ENCODE measurements at places on chromosomes 3 and 15.

GRCh38 chr3:126620738-126621137 is 34.2 kb downstream of the TXNRD3 start:
- no peak for DNase-seq

- DNase-seq = no peak
Measured at GRCh38 chr3:187013159-187013716, 82.9 kb downstream of the ST6GAL1 start.

DNA sequence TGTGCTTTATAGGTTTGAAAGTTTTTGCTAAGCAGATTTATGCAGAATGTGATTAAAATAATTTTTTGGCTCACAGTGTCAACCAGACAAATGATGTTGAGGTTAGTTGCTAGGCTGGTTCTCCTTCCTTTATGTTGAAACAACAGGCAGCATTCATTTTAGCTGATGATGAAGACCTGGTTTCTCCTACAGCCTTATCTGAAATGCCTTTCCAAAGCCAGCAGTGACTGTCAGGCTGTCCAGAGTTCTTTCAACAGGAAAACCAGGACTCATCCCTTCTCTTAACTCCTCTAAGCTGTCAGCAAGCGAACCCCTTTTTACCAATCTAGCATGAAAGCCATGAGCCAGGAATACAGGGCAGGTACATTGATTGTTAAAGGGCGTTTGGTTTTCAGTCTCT is 84.1 kb downstream of the ZNF609 start:
- DNase-seq = no peak

GRCh38 chr3:179476215-179476614 is 24.9 kb upstream of the GNB4 start:
- DNase-seq = no peak

GRCh38 chr3:148796799-148797198 is 30.8 kb upstream of the CPB1 start:
- no peak for DNase-seq

DNA sequence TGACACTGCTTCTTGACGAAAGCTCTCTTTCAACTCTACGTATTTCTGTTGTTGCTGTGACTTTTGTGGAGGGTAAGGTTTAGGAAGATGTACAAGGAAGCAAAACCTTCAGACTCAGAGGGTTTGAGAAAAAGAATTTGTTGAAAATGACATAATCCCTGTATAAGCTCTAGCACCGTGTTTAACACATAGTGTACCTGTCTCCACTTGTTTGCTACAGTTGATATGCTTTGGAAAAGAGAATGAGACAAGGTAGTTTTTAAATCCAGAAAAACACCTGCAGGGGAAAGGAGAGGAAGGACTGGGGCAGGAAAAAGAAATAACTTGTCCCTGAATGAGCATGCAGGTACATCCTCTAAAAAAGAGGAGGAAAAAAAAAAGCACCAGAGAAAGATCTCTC is 29.6 kb upstream of the CP start:
- no peak for DNase-seq

- no peak for DNase-seq
Measured at GRCh38 chr3:173138026-173138425, 3.0 kb downstream of the SPATA16 start.

DNA sequence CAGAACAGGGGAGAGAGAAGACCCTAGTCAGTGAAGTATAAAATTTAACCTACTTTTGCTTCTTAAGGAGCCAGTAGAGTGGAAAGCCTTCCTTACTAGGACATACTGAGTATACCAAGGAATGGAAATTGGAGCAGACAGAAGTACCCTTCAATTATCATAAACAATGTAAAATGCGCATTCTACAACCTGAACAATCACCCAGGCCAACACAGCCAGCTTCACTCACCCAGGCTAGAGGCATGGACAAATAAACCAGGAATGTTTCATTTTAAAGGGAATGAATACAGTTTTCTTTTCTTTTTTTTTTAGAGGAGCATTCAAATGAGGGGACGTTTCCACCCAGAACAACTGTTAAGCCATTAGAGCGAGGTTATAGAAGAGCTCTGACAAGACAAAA is 41.9 kb upstream of the PLXND1 start:
- no peak for DNase-seq

DNA sequence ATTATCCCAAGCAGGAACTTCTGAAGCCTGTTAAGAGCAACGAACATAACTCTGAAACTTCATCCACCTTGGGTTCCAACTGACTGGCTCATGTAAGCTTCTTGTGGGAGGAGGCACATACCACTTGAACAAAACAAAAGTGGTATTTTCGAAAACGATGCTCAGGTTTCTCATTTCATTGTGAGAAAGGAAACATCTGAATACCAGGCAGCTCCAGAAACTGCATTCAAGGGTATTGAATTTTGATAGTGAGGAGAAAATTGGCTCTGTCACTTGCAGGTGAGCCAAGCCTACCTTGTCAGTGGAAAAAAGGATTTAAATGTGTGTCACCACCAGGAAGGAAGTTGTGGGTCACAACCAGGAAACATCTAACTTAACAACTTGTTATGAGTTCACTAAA is 218.1 kb upstream of the SATB1 start:
- DNase-seq = no peak

DNA sequence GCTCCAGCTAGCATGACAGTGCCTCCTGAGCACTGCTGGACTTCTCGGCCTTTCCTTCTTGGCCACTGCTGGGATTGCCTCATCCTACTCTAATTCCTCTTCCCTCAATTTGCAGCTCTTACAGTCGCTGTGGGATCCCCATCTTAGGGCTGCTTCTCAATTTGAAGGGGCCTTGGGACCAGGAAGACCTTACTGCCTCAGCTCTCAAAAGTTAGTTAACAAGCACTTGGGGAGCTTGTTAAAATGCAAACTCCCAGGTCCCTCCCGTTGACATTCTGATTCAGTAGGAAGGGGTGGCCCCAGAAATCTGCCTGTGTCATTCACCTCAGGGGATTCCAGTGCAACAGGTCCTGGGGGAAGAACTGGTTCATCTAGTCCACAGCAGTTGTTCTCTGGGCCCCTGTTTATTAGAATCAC is 14.8 kb downstream of the BDH1 start:
- no peak for DNase-seq

GRCh38 chr15:58484791-58485600 is 53.2 kb downstream of the LIPC start:
- no peak for DNase-seq

DNA sequence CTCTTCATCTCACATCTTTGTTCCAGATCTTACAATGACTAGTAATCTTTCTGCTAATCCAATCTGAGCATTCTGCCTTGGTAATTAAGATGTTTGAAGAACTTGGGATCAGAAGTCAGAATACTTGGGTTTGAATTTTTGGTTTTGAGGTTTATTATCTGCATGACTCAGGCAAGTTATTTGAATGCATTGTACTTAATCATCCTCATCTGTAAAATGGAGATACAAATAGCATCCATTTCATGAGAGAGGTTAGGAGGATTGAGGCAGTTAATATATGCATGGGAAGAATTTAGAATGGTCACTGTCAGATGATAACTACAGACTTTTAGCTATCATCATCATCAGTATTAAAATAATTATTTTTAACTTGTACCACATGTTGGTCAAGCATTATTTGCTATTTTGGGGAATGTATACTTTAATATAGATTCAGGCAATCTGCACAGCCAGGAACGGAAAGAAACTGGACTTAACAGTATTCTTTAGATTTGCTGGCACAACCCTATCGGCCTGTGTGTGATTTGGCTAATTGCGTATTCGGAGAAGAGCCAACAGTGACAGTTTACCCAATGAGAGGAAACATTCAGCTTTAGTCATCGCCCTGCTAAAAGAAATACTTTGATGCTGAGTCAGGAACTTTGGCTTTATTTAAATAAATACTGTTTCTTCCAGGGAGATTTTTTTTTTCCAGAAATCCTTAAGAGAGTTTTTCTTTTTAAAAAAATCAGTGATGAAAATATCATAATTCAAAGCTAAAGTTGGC is 600.0 kb downstream of the ROBO1 start:
- DNase-seq = no peak

DNA sequence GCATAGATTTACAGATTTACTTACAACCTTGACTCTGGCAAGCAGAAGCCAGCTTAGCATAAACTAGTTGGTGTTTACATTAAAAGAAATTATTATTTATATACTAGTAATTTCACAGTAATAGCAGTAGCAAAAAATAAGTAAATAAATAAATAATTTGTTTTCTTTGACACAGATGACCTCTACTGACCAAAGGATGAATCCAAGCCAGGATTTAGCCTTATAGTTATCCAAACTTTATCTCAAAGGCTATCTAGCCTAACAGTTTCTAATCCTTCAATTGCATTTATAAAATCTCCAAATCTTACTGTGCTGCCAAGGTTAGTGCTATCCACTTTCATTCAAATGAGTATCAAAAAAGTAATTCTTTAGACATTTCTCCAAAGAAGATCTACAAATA is 64.3 kb downstream of the FRMD5 start:
- DNase-seq = no peak

DNA sequence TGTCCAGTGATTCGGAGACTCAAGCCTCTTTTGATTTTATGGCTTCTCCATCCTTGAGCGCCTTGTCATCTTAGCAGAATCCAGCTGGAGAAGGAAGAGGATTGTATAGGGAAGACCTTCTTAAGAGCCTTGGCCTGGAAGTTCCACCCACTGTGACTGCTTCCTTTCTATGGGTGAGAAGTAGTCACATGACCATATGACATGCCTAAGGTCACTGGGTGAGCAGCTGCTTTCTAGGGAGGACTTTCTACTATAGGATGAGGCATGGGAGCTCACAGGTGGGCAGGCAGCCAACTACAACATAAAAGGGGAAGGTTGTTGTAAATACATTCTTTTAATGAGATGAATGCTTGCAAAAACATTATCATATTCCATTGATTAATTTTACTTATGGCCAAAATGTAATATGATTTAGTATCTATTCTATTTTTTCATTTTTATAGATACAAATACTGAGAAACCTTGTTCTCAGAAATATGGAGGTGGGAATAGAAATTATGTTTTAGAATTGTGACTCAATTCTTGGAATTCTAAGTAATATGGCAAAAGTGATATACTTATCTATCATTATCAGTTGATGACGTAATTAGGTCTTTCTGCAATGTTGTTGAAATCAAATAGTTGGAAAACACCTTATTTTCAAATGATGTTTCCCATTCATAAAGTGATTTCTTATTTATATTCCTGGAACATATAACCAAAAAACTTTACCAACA is 53.6 kb upstream of the MINAR1 start:
- DNase-seq = no peak

- DNase-seq = no peak
Measured at GRCh38 chr3:155431856-155432570, 138.5 kb upstream of the STRIT1 start.

DNA sequence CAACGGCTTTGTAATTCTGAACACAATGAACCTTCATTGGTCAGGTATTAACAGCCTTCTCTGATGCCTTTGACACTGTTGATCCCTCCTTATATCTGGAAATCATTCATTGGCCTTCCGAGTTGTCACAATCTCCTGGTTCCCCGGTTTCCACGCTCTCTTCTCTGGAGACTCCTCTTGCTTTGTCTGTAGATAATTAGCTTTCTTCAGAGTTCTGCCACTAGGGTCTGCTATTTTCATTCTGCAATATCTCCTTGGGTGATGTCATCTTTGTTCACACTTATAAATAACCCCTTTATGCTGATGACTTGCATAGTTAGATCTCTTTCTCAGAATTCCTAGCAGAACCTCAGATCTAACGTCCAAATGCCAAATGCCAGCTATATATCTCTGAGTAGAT is 583.8 kb upstream of the ZNF717 start:
- no peak for DNase-seq

DNA sequence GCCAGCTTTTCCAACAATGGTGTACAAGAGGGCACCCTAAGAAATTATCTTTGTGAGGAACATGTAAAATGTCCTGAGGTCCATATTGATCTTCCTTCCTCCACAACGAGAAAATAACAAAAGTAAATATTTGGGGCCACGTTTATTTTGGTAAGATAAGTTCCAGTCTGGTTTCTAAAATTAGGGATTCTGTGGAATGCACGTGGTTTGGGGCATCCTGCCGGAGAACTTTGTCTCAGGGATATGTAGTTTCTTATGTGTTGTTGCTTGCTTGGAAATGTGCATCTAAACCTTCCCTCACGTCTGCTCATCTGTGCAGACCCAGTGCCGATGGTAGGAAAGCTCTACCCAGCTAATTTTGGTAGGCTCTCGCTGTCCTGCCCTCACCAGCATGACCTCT is 62.8 kb downstream of the CTDSPL start:
- DNase-seq = no peak

DNA sequence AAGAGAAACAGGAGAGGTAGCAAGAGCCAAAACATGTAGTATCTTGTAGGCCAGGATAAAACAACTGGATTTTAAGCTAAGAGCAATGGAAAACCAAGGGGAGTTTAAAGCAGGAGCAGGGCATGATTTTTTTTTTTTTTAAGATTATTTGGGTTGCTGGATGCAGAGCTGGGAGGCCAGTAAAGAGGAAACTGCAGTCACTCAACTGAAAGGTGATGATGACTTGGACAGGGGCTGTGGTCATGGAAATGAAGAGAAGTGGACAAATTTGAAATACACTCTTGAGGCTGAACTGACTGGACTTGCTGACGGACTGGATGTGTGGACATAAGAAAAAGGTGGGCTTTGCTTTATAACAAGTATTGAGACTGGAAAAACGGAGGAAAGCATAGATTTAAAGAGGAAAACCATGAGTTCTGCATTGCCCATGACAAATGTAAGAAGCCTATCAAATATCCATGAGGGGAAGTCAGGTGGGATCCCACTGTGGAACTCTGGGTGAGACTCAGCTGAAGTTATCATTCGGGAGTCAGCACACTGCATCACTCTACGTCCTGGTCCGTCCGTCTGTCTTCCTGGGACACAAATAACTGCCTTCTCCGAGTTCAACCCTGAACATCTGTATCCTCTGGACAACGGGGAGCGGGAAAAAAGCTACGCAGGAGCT is 688 bp downstream of the XPC start:
- no peak for DNase-seq

DNA sequence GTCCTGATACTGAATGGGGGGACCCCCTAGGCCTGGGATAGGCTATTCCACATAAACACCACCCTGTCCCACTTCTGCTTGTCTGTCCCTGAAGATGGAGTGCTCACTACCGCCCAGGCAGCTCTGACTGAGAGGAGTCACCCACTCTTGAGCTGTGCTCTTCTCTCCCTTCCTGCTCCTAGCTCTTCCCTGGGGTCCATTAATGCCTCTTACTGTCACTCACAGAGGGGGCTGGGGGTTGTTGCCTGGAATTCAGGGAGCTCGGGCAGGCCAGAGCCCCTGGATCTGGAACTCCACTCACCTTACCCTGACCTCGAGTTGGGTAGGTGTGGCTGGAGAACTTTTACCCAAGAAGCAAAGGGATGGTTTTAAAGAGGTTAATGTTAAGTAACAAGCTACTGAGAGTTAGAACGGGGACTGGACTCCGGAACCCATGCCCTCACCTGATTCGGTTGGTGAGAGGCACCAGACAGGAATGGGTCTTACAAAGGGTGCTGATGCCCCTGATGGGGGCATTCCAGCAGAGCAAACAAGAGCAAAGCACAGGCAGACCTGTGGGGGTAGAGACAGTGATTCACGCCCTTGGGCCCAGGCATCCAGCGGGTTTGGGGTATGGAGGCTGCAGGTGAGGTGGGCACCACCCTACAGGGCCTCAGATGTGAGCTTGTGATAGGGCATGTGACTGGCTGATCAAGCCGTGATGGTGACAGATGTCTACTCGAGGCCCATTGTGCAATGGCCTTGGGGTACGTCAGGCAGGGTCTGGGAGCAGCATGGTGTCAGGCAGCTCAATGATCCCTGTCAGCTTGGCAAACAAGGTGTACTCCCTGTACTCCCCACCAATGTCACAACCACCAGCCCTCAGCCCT is 5.4 kb downstream of the NBEAL2 start:
- DNase-seq = no peak

GRCh38 chr3:194785315-194785714 is 99.6 kb downstream of the FAM43A start:
- DNase-seq = no peak

- no peak for DNase-seq
Measured at GRCh38 chr3:66350601-66351000, 129.8 kb downstream of the SLC25A26 start.
